ENCODE measurements at places on chromosomes 11 and 22.

DNA sequence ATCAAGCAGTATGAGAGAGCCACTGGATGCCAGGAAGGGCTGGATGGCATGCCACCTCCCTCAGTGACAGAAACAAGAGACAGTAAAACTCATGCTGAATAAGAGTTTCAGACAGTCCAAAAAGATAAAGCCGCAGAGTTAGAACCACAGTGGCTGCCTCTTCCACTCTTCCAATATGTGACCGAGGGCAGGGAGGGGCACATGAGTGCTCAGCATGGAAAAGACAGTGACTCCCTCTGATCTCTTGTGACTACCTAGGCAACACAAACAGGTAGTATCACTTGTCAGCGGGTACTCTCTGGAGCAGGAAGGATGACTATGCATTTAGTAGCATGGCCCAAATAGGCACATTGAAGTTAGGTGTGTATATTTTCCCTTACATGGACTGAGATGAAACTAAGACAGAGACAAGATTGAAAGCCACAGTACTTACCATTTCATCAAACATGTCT is 295.4 kb downstream of the CADM1 start:
- DNase-seq = no peak

DNA sequence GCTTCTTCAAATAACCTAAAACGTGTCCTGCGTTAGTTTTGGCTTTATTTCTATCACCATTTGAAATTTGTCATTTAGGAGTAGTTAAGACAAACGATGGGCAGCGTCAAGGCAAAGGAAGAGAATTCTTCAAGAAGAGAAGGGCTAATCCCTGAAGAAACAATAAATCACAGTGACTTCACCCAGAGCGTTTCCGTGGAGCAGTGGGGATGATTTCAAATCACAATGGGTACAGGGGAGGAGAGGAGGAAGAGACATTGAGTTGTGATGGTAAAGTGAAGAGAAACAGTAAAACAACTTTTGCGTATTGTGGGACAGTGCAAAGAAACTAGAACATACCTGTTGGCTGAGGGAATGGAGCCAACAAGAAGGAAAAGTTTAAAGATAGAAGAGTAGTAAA is 9.7 kb downstream of the PDGFD start:
- DNase-seq = no peak

DNA sequence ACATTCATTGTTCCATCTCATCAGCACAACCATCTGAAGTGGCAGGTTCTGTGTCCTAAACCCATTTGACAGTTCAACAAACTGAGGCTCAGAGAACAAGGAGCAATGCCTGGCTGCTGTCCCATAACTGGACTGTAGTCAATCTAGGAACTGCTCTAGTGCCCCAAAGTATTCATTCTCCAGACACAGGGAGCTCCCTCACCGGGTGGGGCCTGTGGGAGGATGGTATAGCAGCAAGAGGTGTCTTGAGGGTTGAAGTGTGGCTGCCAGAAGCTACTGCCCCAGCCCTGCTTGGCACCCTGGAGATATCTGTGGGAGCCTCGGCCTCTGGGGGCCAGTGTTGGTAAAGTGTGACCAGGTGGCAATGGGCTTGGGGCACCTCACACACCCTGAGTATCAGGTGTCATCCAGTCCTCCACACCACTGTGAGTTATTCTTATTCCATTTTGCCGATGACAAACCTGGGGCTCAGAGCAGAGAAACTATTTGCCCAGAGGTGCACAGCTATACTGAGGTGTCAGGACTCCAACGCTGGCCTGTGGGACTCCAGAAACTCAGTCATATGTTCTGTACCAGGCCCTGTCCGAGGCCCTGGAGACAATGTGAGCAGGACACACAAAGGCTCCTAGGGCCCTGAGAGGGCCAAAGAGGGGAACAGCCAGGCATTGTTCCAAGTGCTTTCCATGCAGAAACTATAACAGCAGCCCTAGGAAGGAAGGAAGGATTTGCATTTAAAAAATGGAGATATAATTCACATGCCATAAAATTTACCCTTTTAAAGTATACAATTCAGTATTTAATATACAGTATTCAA is 46.0 kb upstream of the KLHL35 start:
- no peak for DNase-seq

DNA sequence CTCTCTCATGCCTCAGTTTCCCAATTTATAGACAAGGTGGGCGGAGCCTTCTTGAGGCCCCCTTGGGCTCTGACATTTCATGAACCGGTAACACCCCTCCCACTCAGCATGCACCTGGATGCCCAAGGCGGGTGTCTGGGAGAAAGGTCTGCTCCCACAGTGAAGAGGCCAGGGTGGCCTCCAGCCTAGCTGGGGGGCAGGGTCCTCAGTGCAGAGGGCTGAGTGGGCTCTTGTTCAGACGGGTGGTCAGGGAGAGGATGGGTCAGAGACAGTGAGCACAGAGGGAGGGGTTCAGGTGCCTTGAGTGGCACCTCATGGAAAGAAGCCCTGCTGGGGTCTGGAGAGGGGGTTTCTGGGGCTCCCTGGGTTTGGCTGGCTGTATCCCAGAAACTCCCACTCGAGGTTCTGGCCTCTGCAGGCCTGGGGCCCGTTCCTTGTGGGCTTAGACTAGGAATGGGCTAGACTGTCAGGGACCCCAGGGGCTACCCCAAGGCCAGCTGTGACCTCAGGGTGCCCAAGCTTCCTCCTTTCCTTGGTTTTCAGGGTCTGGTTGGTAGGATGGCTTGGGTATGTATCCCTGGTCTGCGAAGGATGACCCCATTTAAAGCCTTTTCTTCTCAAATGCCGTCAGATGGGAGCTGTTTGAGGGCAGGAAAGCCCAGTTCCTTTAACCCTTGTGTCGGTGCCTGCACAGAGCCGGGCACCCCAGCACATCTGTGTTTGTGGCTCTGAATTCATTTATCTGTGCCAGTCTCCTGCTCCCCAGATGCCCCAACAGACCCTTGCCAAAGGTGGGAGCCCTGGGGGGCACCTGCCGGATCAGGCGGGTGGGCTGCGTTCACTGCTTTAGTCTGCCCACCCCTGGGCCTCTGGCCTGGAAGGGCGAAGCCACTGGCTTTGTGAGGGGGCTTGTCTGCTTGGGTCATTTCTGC is 1.2 kb downstream of the SYNGR1 start:
- no peak for DNase-seq

DNA sequence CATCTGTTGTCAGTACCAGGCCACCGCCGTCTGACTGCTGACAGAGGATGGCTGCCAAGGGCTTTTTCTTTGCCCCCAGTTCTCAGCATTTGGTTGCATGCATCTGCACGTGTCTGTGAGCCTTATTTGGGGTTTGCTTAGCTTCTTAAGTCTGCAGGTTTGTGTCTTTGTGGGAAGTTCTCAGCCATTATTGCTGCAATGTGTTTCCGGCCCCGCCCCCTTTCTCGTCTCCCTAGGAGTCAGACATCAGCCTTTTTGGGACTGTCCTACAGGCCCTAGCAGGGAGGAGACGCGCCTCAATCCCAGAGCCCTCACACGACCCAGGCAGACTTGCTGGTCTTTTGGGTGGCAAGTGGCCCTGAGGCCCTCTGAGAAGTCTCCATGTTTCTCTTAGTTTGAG is 8.0 kb downstream of the MOB2 start:
- no peak for DNase-seq

- DNase-seq = peak; percentile 51
These were observed 1.5 kb downstream of the CHEK1 start for GRCh38 chr11:125626288-125626950.

DNA sequence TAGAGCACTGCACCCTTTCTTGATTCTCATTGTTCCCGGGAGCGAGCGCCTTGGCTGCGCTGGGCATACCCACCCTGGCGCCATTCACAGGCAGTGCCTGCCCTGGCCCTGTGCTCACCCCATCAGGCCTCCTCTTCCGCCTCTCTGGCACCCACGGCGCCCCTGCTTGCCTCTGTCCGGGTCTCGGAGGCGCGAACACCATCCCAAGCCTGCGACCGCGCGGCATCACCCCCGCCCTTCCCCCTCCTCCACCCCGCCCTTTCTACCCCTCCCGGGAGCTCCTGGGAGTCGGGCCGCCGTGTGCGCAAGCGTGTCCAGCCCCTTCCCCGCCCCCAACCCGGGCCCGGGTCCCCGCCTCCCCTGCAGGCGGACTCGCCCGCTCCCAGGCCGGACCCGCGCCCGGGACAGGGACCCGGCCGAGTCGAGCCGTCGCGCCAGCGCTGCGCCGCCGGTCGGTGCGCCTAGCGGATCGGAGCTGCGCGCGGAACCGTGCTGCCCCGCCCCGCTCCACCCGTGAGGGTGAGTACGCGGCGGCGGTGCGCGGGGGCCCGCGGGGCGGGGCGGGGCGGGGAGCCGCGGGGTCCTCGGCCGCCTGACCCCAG is at the start of gene ST3GAL4:
ST3GAL4 (plus strand) TSS at position 363 of the 602 bp plus-strand sequence. CDS start 50,470 bp downstream, outside the sequence.
- peak; percentile 72 for DNase-seq

DNA sequence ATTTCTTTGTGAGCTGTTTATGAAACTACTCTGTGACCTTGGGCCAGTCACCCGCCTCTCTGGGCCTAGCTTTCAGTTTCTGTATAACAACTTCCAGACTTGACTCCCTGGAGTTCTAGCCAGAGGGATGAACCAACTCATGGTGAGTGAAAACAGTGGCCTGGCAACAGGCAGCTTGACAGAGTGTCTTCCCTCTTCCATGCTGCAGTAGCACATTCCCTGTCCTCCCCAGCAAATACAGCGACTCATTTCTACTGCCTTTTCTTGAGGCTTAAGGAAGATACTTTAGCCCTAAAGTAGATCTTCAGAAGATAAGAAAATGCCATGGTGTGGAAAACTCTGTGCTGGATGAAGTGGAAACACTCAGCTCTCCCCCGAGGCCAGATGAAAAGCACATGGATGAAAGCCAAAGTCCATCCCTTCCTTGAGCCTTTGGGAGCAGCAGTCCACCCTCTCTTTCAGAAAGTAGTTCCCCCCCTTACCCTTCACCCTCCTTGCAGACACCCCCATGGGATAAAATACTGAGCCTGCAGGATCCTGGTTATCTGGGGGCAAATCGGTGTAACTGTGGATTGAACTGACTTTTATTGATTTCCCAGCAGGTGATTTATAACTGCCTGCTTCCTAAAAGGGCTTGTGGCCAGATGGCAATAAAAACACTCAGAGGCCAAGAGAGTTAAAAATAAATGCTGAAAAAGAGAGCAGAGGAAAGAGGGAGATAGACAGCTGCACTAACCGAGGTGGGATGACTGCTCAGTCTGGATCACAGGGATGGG is 24.1 kb downstream of the IRAG1 start:
- DNase-seq = no peak

GRCh38 chr11:2271077-2271326 is 614 bp upstream of the ASCL2 start:
- peak; percentile 28 for DNase-seq

DNA sequence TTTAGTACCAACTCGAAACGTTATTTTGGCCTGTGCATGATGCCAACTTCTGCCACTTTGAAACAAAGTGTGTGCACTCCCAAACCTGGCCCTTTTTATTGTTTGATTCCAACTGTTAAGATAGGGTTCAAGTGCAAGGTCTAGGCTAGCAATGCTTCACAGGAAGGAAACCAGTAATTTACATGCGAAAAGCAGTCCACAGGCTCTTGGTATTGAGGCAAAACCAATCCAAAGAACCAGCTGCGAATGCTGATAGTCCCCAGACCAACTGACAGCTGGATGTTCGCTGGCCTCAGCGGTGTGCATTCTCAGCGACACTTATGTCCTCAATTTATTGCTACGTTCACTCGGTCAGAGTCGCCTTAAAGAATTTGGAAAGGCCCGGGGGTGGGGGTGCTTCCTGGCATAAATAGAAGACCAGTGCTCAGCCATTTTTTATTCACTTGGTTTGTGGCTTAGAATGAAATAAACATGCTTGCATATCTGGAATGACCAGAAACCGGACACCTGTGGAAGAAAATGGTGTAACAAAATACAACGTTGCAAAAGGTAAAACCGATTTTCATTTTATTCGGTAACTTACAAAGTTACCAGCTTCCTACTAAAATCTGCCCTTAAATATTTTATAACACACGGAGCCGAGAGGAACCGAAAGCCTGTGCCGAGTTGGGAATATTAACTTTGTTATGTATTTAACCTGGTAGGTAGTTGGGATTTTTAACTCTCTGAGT is 1.6 kb downstream of the CPT1A start:
- DNase-seq = no peak

GRCh38 chr11:456533-456932 is 6.5 kb downstream of the PTDSS2 start:
- DNase-seq = peak; percentile 35

DNA sequence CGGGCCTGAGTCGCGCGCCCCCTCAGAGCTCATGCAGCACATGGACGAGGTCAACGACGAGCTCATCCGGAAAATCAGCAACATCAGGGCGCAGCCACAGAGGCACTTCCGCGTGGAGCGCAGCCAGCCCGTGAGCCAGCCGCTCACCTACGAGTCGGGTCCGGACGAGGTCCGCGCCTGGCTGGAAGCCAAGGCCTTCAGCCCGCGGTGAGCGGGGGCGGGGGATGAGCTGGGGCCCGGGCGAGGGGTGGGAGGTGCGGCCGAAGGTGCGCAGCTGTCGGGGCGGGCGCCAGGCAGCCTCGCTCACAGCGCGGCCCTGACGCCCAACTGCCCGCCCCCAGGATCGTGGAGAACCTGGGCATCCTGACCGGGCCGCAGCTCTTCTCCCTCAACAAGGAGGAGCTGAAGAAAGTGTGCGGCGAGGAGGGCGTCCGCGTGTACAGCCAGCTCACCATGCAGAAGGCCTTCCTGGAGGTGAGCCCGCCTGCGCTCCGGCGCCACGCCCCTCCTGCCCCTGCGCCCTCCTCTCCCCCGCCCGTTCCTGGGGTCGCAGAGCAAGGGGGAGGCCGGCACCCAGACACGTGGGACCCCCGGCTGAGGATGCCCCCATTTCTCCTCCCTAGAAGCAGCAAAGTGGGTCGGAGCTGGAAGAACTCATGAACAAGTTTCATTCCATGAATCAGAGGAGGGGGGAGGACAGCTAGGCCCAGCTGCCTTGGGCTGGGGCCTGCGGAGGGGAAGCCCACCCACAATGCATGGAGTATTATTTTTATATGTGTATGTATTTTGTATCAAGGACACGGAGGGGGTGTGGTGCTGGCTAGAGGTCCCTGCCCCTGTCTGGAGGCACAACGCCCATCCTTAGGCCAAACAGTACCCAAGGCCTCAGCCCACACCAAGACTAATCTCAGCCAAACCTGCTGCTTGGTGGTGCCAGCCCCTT is 20.5 kb downstream of the EPS8L2 start:
- peak; percentile 73 for DNase-seq

- DNase-seq = peak; percentile 36
These were observed 494.5 kb upstream of the LARGE1 start for GRCh38 chr22:34414467-34415440.

DNA sequence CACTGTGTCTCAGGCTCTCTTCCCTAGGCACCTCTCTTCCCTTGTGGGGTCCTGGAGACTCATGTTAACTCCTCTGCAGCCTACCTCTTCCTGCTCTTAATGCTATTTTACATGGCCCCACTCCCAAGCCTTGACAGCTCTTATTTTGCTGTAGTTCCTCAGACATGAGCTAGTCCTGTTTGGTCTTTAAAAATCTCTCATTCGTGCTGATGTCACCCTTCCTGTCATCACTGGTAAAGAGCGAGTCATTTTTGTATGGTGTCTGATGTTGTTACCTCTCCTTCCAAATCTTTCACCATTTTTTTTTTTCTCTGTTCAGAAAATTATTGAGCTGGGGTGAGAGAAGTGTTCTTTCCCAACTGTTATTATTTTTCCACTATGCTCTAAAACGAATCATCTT is 84.8 kb upstream of the ZBED5 start:
- no peak for DNase-seq

- DNase-seq = no peak
These were observed 14.7 kb downstream of the SELENOO start for GRCh38 chr22:50215297-50216054.

Measured in CD4-positive, CD25-positive, alpha-beta regulatory T cell (primary cell).